ENCODE measurements at places on chromosomes 12 and 14. TPM values are rescaled to one million over a fixed set of nuclear protein-coding genes. Genes with fewer than 3 reads are reported as not detected.

FSCB gene
- not detected for polyA plus RNA-seq

CIDEB gene
- 13.6 TPM for polyA plus RNA-seq

PLEK2 gene
- polyA plus RNA-seq: not detected

ASCL1 gene
- polyA plus RNA-seq: not detected

GRIP1 gene
- 0.22 TPM for polyA plus RNA-seq

NPAS3 gene
- polyA plus RNA-seq: not detected

DNA sequence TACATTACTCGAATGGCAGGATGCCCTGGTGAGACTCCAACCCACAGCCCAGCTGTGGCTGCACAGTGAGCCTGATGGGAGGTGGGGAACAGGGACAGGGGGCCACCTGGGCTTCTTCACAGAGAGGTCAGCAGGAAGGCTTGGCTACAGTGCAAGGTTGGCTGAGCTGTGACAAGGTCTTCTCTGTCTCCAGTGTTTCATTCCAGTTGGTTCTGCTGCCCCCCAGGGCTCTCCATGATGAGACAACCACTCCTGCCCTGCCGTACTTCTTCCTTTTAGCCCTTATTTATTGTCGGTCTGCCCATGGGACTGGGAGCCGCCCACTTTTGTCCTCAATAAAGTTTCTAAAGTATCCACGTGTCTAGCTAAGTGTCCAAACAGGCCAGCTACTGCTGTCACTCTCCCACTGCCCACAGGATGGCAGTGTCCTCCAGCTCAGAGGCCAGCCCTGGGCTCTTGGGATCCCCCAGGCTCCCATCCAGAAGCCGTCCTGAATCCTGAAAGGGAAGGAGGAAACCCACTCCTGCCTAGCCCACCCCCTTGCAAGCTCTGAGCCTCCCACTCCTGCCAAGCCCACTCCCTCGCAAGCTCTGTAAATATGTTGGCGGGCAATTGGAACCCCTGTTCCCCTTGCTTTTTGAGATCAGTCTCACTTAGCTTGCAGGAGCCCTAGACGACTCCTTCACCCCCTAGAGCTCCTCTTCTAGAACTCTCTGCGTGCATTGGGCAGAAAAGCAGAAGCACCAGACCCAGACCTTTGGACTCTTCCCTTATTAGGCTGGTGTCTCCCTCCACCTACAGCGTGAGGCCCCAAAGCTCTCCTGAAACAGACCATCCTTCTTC lies 5.4 kb downstream of the C1QL4 start:
- H3K4me1 ChIP-seq: peaks cover 14% of the 10 kb centered on the region
- DNase-seq: no peak
- no peak overlapping the region for H3K27ac ChIP-seq
- no peak overlapping the region for H3K4me3 ChIP-seq

GRCh38 chr12:123384318-123384993 lies 524 bp downstream of the KMT5A start:
- no peaks in the 10 kb centered on the region for H3K27me3 ChIP-seq
- peak; percentile 13 for DNase-seq
- peak overlapping the region; percentile 58 for H3K4me3 ChIP-seq

- H3K36me3 ChIP-seq: peaks cover 2% of the 10 kb centered on the region
- DNase-seq: no peak
- no peak overlapping the region for H3K27ac ChIP-seq
- peaks cover 4% of the 10 kb centered on the region for H3K4me1 ChIP-seq
- H3K4me3 ChIP-seq: no peak overlapping the region
Measured at GRCh38 chr14:99391671-99392070, 89.0 kb downstream of the SETD3 start.

GRCh38 chr12:53781228-53781801 lies 29.5 kb upstream of the CISTR start:
- peaks cover 28% of the 10 kb centered on the region for H3K27me3 ChIP-seq
- H3K4me3 ChIP-seq: no peak overlapping the region
- H3K4me1 ChIP-seq: no peaks in the 10 kb centered on the region
- H3K27ac ChIP-seq: no peak overlapping the region
- H3K36me3 ChIP-seq: no peaks in the 10 kb centered on the region

DNA sequence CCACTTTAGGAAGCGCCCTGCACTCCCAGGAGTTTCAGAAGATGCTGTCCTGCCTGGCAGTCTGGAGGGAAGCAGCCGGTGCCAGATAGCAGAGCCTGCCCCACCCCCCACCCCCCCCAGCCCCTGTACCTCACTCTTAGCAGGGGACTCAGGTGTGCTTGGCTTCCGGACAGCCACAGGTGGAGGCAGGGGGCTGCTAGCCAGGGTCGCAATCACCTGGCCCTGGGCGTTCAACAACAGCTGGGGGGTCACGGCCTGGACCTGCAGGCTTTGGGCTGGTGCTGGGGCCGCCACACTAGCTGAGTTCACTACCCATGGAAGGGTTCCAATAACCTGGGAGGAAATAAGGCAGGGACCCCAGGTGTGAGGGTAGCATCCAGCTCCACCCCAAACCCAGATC lies 22.0 kb downstream of the POU6F1 start:
- no peak overlapping the region for H3K4me3 ChIP-seq
- no peak overlapping the region for H3K27ac ChIP-seq
- peaks cover 6% of the 10 kb centered on the region for H3K36me3 ChIP-seq
- H3K4me1 ChIP-seq: no peaks in the 10 kb centered on the region
- no peaks in the 10 kb centered on the region for H3K27me3 ChIP-seq

DNA sequence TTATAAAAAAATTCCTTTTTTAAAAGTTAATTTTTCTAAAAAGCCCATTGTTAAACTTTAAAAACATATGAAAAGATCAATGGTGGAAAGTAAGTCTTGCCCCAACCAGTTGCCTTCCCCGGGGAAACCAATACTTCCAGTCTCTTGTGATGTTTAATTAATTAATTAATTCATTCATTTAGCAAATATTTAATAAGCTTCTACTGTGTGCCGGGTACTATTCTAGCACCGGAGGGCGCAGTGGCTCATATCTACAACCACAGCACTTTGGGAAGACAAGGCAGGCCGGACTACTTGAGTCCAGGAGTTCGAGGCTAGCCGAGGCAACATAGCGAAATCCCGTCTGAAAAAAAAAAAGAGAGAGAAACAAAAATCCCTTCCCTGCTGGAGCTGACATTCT lies 87.4 kb downstream of the HECTD4 start:
- H3K27me3 ChIP-seq: no peaks in the 10 kb centered on the region
- no peaks in the 10 kb centered on the region for H3K4me1 ChIP-seq
- H3K36me3 ChIP-seq: peaks cover 11% of the 10 kb centered on the region
- no peak overlapping the region for H3K4me3 ChIP-seq
- H3K27ac ChIP-seq: no peak overlapping the region
- no peak for DNase-seq

DNA sequence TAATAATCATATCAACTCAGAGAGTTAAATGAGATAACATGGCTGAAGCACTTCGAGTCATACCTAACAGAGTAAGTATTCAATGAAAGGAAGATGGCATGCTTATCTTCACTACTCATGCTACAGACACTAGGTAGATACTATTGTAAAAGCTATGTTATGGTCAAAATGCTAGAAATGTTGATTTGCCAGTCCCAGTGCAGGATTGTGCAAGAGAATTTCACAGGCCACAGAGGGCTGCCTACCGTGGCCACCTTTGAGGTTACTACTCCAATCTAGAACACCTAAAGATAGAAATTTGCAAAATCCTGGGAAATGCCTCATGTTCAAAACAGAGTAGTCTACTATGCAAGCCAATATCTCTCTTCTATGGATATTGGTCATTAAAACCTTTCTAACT lies 75.3 kb upstream of the PLEKHG7 start:
- no peaks in the 10 kb centered on the region for H3K27me3 ChIP-seq
- H3K4me1 ChIP-seq: no peaks in the 10 kb centered on the region
- no peak for DNase-seq
- no peak overlapping the region for H3K4me3 ChIP-seq
- no peak overlapping the region for H3K27ac ChIP-seq
- no peaks in the 10 kb centered on the region for H3K36me3 ChIP-seq

DNA sequence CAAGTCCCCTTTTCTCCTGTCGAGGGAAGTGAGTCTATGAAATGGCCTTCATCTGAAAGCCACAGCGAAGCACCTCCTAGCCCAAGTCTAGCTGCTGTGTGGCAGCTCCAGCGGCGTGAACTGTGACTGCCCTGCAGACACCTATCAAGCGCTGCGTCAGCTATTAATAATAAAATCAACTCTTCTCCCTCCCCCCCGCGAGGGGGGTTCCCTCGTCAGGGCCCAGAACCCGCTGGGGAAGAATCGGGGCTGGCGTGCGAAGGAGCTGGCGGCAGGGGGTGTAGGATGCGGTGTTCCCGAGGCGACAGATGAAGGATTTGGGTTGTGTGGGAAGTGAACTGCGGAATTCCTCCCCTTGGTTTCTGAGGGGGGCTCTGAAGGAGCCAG lies 662 bp upstream of the ATP2A2 start:
- H3K4me3 ChIP-seq: peak overlapping the region; percentile 69
- DNase-seq: no peak
- H3K27me3 ChIP-seq: no peaks in the 10 kb centered on the region
- H3K36me3 ChIP-seq: peaks cover 6% of the 10 kb centered on the region

GRCh38 chr12:121793440-121793837 lies at the start of gene RHOF:
RHOF (minus strand) TSS chr12:121793688; CDS start chr12:121793633, 55 bp downstream.
- no peaks in the 10 kb centered on the region for H3K27me3 ChIP-seq
- H3K4me3 ChIP-seq: peak within 1 kb of the TSS; percentile 89
- peak within 1 kb of the TSS; percentile 98 for H3K27ac ChIP-seq
- H3K4me1 ChIP-seq: peaks cover 88% of the 10 kb centered on the region

DNA sequence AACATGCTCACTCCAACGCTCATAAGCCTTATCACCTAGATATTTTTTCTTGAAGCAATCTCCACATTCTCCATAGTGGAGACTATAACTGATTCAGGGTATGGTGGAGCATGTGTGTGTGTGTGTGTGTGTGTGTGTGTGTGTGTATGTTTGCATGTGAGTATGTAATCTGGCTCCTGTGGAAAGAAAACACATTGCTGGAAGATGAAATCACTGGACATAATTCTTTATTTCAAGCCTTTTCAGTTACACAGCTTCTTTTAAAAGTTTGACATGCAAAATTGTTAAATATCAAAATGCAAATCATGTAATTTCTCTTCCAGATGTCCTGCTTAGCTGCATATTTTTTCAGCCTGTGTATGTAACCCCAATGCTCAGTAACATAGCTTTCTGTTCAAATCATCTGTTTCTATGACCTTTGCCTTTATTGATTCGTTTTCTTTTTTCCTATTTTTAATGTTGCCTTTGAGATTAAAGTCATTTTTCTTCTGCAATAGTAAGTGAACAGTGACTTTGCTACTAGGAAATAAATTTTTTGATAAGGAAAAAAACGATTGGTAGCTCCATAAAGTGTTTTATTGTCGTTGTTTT lies 80.5 kb upstream of the BTG1 start:
- H3K27me3 ChIP-seq: no peaks in the 10 kb centered on the region
- no peak overlapping the region for H3K27ac ChIP-seq

DNA sequence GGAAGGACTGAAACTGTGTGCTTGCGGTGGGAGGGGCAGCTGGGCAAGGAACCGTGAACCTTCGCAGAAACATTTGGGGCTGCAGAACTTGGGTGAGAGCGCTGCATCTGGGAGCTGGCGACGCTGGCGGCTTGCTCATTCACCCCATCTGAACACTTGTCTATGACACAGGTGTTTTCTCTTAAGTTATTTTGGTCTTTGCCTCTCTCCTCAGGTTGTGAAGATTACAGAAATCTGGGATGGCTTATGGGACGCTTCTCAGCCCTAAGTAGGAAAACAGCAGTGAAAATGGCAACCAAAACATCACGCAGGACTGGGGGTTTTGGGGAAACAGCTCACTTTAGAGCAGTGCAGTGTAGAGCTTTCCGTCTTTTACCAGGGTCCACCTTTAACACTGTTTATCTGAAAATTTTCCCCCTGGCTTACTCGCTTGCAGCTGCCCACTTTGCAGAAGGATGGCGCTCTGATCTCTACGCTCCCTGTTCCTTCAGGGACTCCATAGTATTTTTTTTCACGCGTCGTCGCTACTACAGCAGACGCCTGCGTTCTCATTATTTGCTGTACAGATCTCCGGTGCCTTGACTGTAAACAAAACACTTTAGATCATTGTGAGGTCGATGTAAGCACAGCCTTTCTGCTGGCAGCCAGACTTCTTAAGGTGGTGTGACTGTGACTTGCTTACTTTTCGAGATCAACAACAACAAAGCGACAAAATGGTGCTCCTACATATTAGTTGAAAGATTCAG lies 2.7 kb upstream of the CDKN1B start:
- H3K36me3 ChIP-seq: peaks cover 16% of the 10 kb centered on the region
- H3K4me3 ChIP-seq: peak overlapping the region; percentile 95
- peaks cover 46% of the 10 kb centered on the region for H3K4me1 ChIP-seq
- peak overlapping the region; percentile 98 for H3K27ac ChIP-seq
- H3K27me3 ChIP-seq: no peaks in the 10 kb centered on the region

DNA sequence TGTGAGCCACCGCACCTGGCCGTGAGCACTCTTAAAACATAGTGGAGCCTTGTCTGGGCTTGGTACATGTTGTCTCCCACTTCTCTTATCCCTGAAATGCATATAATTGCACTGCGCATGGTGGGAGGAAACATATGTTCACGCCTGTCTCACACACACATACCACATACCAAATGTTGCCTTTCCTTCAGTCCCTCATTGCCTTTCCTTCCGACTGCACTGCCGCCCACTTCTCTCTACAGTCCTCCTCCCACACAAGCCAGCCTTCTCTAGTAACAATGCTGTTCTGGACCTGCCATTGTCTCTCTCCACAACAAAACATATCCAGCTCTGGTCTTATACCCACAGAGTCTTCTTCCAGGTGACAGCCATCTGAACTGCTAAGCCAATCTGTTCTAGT lies 88.3 kb upstream of the PTHLH start:
- no peaks in the 10 kb centered on the region for H3K27me3 ChIP-seq
- no peak for DNase-seq
- H3K36me3 ChIP-seq: no peaks in the 10 kb centered on the region
- peaks cover 7% of the 10 kb centered on the region for H3K4me1 ChIP-seq
- H3K27ac ChIP-seq: no peak overlapping the region
- H3K4me3 ChIP-seq: no peak overlapping the region

DNA sequence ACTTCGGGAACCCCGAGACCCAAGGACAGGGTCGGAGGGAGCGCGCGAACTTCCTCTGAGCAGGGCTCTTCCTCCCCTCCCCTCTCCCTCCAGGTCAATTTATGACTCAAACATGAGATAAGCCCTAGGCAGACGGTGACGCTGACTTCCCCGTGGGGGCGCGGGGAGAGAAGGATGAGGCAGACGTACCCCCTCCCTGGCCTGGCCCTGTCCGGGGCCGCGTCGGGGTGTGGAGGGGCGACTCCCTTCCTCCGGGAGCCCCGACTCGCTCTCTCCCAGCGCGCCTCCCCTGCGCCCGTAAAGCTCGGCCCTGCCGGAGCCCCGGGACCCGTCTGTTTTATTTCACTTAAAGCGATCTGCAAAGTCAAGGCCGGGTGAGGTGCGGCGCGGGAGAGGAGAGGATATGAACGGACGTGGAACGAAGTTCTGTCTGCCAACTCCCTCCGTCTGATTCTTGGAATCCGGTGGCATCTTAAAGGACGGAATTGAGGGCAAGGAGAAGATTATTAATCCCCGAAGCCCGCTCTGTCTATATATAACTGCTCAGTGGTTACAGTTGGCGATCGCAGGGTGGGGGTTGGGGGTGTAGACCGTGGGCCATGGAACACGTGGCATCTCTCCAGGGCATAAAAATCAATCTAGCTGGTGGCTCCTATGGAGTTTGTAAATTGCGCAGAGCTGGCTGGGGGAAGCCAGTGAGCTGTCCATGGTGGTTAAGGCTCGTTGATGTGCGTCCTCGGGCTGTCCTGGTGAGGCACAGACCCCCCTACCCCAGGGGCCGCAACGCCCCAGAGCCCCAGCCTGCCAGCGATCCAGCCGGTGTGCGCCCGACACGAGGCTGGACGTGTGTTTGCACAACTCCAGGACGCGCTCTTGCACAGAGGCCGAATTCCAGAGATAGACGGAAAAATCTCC lies 2.9 kb upstream of the PTHLH start:
- H3K27ac ChIP-seq: no peak overlapping the region
- no peak overlapping the region for H3K4me3 ChIP-seq
- H3K36me3 ChIP-seq: no peaks in the 10 kb centered on the region
- peaks cover 38% of the 10 kb centered on the region for H3K27me3 ChIP-seq
- peaks cover 14% of the 10 kb centered on the region for H3K4me1 ChIP-seq

- no peak for DNase-seq
- H3K27me3 ChIP-seq: no peaks in the 10 kb centered on the region
- no peak overlapping the region for H3K4me3 ChIP-seq
- H3K4me1 ChIP-seq: no peaks in the 10 kb centered on the region
Measured at GRCh38 chr14:34234258-34234657, 227.8 kb downstream of the SPTSSA start.

Data from CD4-positive, CD25-positive, alpha-beta regulatory T cell (primary cell).